Hindlimb muscle (tissue), 1 donor: ENCODE measurements at places on chromosomes 12 and 14.

DNA sequence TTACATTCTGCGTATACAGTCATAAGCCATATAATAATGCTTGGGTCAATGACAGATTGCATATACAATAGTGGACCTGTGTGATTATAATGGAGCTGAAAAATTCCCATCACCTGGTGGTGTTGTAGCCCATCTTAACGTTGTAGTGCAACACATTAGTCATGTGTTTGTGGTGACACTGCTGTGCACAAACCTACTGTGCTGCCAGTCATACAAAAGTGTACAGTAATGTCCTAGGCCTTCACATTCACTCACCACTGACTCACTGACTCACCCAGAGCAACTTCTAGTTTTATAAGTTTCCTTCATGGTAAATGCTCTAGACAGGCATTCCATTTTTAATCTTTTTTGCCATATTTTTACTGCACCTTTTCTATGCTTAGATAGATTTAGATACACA, 194.8 kb upstream of the SEL1L start:
- DNase-seq = no peak

- DNase-seq = no peak
Measured at GRCh38 chr14:48849741-48850322, 736.3 kb downstream of the RPS29 start.

DNA sequence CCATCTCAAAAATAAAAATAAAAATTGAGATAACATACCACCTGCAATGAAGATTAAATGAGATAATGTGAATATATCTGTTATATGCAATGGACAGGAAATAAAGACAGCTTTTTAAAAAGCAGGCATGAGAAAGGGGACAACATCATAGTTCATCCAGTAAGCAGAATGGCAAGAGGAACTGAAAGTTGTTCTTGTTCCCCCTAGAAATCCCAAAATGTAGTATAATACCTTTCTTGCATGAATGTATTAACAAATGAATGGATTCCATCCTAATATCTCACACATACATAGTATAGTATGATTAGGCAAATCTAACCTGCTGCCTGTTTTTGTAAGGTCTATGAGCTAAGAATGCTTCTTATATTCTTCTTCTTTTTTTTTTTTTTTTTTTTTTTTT, 31.4 kb downstream of the FGD6 start:
- no peak for DNase-seq

GRCh38 chr14:51860164-51860824, at the start of gene GNG2:
Gene GNG2, plus strand, starts transcription at chr14:51860612. Its CDS starts 90,067 bp downstream, at chr14:51950679.
- DNase-seq = peak; percentile 88

GRCh38 chr12:102172436-102172835, 25.2 kb downstream of the PMCH start:
- DNase-seq = peak; percentile 31

GRCh38 chr12:75581515-75581914, 70.1 kb upstream of the KRR1 start:
- DNase-seq = no peak

- DNase-seq = no peak
Measured at GRCh38 chr14:33408291-33408690, 469.6 kb downstream of the NPAS3 start.

DNA sequence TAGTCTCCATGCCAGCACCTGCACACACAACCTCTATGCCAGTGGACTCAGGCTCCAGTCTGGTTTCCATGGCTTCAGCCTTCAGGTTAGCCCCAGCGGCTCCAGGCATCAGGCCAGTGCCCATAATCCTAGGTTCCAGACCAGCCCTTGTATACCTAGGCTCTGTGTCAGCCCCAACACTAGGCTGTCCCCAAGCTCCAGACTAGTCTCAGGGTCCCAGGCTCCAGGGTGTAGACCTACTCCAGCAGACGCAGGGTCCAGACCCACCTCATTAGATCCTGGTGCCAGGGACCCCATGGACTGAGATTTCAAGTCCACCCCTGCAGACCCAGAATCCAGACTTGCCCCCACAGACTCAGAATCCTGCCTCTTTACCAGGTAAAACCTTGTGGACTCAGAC, 275.9 kb downstream of the SLC16A7 start:
- DNase-seq = no peak

DNA sequence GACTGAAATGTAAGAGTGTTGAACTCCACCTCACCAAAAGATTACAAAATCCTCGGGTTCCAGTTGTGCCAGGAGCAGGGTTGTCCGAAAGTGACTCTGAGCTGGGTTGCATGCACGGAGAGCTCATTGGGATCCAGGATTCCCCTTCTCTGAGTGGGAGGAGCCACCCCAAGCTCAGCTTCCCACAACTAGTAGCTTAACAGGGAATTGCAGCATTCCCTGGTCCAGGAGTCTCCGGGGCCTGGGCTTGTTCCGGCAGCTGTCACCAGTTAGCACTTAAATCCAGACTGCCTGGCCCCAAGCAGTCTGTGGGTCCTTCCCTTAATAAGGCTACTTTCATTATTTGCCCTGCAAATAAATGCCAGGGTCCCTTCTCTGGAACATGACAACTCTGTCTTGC, 50.1 kb downstream of the CD9 start:
- DNase-seq = no peak
